H54 (cell line): ENCODE measurements at places on chromosomes 2 and 18.
A peak's percentile ranks its signal among the peaks of the same experiment; 100 is the strongest.

DNA sequence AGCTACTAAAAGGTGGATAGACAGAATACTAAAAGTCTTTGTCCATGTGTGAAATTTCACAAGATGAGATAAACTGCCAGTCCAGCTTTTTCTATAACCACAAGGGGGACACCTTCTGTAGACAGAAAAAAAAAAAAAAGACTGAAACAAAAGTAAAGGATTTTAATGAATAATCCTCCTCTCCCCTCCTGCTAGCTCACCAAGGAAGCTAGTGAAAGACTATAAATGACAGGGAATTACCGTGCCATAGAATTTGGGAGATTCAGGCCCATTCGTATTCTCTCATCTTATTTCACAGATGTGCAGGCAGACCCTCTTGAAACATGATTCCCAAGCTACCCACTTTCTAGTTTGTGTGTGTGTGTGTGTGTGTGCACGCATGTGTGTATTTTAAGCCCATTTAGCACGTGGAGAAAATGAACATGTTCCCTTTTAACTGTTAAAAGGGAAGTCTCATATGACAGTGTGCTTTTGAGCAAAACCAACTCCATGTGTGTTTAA lies 36.3 kb upstream of the SLC8A1 start:
- DNase-seq = no peak

DNA sequence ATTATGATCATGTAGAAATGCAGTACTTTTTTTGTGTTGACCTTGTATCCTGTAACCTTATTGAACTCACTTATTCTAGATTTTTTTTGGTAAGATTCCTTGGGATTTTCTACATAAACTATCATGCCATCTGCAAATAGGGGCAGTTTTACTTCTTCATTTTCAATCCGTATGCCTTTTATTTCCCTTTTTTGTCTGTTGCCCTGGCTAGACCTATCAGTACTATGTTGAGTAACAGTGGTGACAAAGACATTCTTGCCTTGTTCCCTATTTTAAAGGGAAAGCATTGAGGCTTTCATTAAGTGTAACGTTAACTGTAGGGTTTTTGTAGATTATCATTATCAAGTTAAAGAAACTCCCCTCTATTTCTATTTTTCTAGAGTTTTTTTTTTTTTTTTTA lies 92.3 kb downstream of the LYPD1 start:
- no peak for DNase-seq

DNA sequence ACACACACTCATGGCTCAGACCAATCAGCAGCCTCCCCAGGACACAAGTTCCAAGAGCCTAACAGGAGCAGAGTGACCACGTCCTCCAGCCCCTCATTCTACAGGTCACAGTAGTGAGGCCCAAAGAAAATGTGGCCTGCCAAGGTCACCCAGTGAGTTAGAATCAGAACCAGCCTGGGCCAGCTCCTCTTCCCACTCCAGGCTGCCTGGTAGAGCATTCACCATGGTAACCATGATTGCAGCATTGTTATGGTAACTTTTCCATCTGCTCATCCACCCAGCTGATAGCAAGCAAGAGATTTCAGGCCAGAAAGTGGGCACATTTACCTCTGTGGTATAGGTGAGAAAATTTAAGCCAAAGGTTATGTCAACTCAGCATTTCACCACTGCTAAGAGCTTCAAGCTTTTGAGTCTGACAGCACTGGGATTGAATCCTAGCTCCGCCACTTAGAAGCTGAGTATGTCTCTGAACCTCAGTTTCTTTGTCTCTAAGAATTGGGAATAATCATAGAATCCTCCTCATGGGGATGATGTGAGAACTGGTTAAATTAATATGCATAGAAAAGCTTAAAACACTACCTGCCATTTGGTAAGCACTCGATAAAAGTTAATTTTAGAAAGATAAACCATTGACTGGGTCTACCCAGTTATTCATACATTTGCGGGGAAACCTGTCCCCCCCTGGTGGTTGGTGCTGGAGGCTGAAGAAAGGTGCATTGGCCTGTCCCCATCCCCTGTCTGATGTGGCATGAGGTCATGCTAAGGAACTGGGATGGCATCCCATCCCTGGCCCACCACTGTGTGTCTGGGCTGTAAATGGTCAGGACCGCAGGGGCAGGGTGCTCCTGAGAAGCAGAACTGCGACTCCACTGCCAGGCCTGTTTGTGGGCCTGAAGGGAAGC lies 181.5 kb downstream of the KLHL29 start:
- peak; percentile 47 for DNase-seq

DNA sequence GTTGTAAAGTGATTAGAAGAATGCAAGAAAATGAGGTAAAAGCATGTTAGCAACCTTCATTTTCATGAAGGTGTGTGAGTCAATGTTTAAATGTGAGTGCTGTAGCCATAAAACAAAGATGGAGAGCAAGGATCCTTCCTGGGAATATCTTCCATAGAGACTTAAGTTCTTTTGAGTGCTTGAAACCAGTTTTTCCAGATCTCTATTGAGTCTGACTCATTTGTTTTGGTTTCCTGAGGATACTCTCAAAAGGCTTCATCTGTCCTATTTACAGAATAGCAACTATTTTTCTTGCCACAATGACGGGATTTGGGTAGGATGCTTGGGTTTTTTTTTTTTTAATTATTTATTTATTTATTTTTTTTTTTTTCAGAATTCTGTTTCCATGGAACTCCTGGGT lies 45.9 kb upstream of the ASB1 start:
- DNase-seq = peak; percentile 21

- DNase-seq = no peak
Observed at GRCh38 chr2:72914206-72914559, 3.1 kb upstream of the EMX1 start.

- no peak for DNase-seq
Observed at GRCh38 chr18:48868468-48869466, 82.0 kb downstream of the SMAD7 start.

DNA sequence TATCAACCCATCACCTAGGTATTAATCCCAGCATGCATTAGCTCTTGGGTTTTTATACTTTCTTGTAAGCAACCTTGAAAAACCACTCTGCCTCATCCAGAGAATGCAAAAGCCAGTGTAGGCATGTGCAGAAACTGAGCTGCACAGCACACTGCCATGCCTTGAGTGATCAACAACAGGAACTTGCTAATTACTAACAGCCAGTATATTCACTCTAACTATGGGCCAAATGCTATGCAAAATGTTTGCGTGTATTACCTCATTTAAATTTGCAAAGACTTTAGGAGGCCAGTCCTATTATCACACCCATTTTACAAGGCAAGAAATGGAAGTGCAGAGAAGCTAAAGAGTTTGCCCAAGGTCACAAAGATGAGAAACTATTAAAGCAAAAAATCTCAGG lies 169.8 kb downstream of the PID1 start:
- DNase-seq = no peak

DNA sequence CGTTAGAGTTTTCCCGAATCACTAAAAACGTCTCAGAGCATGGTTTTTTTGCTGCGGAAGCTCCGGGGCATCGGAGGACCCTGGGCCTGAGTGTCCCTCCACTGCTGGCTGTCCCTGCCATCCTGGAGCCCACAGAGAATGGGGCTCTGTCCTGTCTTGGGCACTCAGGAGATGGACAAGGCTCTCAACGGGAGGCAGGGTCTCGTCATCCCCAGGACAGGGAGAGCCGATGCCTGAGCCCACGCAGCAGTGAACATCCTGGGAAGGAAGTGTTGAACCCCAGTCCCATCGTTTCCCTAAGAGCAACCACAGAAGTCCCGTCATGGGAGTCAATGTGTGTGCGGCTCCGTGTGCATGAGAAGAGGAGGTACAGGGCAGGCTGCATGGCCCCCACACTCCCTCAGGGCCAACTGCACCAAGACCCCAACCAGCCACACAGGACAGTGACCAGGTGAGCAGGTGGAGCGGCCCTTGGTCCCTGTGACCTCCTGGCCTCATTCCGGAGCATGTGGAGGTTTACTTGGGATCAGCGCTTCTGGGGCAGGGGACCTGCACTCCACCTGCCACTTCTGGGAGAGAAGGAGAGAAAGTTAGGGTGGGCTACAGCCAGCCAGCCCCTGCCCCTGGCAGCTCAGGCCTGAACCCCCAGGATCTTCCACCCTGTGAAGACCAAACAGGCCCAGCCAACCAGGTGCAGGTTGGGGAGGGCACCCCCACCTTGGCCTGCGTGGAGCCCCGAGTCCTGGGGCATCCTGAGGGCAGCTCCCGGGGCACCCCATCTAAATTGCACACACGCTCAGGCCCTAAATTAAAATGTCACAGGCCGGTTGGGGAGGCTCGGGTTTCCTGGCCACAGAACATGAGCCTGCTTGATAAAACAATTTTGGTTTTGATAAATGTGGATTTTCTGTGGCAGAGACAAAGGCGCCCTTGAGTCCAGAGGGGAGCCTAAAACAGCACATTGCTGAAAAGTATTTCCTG lies 3.1 kb upstream of the SNED1 start:
- DNase-seq = no peak

DNA sequence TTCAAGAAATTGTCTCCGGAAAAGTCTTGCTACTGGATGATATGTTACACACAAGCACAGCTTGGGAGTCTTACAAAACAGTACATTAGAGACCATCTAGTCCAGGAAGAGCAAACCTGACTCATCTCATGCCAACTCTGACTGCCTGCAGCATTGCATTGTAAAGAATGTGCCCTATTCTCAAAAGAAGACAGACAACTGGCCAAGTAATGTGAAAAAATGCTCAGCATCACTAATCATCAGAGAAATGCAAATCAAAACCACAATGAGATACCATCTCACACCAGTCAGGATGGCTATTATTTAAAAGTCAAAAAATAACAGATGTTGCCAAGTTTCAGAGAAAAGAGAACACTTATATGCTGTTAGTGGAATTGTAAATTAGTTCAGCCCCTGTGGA lies 42.7 kb upstream of the GORASP2 start:
- DNase-seq = no peak

DNA sequence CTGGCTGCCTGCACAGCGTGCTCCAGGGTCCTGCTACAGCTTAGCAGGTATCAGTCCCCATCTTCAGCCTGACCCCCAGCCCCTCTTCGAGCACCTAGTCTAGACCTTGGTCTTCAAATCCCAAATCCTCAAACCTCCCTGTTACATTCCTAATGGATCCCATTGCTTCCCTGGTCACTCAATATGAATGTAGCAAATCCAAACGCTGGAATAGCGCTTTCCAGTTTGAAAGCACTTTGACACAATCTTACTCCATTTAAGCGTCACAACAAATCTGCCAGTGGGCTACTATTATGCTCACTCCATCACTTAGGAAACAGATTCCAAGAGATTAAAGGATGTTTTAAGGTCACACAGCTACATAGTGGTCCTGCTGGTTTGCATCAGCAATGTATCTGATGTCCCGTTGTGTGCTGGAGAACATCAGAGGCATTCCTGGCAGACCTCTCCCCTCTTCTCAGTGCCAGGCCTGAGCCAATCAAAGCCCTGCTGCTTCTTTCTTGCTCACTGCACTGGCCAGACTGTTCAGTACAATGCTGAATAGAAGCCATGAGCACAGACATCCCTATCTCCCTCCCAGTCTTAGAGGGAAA lies 11.1 kb upstream of the INO80C start:
- no peak for DNase-seq

DNA sequence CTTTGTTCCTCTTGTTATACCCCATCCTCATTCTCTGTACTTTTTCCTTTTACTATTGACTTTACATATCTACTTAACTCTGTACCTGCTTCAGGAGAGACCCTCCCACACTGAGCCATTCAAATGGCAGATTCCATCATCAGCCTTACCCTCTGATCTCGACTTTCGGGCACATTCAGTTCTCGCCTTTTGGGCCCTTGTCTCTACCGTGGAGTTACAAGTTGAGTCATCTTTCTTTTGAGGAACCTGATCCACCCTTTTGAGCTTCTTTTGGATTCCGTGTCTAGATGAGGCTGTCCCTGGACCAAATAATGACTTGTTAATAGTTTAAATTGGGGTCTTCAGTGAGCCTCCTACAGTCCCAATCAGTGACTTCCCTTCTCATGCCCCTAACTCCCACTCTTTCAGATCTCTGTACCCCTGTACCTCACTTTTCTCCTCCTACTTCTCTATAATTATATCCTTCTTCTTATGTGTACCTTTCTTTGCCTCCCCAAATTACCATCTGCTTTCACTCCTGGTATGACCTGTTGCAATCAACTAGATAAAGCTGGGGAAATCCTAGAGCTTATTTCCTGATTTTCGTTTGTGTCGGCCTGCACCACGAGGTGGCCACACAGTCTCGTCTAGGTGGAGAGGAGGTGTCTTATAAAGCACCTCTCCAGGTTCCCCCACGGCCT lies 17.2 kb downstream of the SP110 start:
- no peak for DNase-seq

DNA sequence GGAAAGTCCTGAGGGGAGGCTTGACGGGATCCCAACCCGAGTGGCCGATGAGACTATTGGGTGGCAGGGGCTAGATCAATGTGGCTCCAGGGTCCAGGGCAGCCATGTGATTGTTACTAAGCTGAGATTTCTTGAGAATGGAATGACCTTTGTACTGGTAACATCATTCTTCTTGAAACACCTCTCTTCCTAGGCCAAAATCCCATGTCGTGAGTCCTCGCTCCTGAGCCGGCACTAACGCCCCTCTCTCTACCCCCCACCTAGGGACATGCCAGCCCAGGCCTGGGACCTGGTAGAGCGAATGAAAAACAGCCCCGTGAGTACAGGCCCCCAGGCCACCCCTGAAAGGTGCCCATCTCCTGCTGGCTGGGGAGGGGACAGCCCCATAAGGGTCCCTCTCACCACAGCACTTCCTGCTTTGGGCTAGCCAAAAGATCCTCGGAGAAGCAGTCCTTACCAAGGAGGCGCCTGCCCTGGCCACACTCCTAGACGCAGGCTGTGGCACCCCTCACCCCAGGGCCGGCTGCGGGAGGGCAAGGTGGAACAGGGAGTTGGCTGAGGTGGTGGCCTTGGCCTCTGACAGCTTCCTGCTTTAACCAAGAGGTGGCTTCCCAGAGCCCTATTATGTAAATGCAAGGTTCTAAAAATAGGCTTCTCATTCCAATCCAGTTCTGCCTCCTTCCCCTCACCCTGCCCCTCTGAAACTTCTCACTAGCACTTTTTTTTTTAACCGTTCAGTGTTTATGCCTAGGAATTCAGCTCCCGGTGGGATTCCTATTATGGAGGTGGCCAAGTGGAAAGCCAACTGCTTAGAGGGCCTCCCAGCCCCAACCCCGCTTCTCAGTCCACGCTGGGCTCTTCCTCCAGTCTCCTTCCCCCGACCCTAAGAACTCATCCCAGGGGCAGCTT lies 126.6 kb upstream of the PPP1CB start:
- no peak for DNase-seq

DNA sequence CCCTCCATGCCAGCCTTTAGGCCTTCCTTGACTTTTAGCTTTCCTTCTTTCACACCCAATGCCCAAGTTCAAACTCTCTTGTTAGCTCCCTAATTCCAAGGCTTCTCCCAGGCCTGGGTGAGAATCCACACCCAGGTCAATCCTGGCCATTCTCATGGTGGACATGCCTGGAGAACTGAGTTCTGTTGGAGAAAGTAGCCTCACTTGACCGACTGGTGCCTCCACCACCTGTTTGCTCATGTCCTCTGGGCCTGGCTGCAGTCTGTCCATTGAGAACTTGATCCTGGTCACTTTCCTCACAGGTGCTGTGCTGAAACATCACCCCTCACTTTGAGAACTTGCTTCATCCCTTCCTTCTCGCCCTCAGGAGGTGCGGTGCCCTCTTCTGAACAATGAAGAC lies 189.1 kb upstream of the TWIST2 start:
- no peak for DNase-seq
